Kasumi-1 (cell line): ENCODE measurements at places on chromosomes 6 and 20.

GRCh38 chr20:63829945-63830835 lies 874 bp downstream of the ZBTB46 start:
- no peak for DNase-seq

- peak; percentile 88 for DNase-seq
Observed at GRCh38 chr20:20331817-20332216, 36.1 kb upstream of the INSM1 start.

GRCh38 chr6:119330520-119331113 lies 18.9 kb downstream of the MAN1A1 start:
- DNase-seq: no peak

- DNase-seq: no peak
Observed at GRCh38 chr6:15387118-15387517, 141.2 kb downstream of the JARID2 start.

- DNase-seq: no peak
Observed at GRCh38 chr6:88663801-88664200, 299.6 kb downstream of the RNGTT start.

DNA sequence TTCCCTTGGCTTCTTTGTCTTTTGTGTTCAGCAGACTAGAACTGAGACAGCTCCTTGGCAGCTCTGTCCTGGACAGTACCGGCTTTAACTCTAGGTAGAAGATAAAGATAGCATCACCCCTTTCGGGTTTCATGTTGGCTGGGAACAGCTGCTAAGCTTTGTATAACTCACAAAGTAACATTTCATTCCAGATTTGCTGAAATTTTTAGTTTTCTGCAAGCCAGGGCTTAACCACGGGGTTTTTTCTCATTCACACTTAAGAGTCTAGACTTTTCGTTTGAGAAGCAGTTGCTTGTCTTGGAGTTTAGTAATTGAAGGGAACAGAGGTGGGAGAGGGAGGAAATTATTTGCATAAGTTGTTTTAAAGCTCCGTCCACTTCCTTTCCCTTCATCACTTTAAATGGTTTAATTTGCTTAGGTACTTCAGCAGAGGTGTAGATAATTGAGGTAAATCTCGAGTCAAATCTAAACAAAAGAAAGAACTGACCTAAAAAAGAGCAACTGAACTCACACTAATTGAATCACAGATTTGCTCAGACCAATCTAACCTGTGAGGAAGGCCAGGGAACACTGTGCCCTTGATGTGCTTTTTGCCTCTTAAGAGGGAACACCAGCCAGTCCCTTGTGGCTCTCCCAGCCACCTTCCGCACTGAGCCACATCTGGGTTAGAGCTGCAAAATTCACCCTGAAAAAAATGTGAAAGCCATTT lies 48.3 kb downstream of the RREB1 start:
- DNase-seq: no peak

GRCh38 chr6:153957394-153957793 lies 81.6 kb upstream of the OPRM1 start:
- no peak for DNase-seq

DNA sequence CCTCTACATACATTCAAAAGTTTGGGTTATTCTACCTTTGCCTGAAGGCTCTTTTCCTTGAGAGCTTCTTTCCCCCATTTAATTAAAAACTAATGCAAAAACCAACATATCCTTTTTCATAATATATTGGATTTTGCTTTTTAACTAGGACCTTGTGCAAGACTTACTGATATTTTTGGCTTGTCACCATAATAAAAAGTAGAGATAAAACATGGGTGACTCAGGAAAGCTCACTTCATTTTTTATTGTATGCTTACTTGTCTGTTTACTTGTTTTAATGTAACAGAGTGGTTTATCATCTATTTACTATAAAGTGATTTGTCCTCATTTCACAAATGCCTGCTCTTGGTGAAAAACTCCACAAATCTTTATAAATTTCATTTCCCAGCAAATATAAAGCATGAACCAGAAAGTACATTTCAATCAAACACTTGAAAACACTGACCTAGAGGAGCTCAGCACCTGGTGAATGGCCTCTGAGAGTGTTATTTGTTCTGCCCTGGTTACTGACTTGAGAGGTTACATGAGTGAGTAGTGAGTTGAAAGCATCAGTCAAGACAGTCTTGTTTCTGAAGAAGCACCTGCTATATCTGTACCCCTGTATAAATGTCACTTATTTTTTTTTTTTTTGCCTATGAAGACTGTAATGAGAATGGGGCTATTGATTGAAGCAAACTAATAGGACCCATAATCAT lies 20.8 kb downstream of the ADGRG6 start:
- DNase-seq: no peak

GRCh38 chr20:14434384-14435136 lies 97.1 kb upstream of the FLRT3 start:
- DNase-seq: no peak

DNA sequence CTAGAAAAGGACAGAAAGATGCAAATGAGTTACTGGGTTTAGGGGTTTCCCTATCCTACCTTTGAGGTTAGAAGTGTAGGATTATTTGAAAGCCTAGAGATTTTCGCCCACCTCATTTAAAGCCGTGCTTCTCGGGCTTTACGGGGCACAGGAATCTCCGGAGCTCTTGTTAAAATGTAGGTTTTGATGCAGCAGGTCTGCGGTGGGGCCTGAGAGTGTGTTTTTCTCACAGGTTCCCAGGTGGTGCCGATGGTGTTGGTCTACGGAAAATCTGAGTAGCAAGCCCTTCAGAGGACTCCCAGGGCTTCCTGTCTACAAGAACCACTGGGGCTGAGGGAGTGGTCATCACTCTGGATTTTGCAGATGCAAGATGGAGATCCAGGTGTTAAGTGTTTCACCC lies 47.5 kb downstream of the TRAM2 start:
- DNase-seq: no peak

DNA sequence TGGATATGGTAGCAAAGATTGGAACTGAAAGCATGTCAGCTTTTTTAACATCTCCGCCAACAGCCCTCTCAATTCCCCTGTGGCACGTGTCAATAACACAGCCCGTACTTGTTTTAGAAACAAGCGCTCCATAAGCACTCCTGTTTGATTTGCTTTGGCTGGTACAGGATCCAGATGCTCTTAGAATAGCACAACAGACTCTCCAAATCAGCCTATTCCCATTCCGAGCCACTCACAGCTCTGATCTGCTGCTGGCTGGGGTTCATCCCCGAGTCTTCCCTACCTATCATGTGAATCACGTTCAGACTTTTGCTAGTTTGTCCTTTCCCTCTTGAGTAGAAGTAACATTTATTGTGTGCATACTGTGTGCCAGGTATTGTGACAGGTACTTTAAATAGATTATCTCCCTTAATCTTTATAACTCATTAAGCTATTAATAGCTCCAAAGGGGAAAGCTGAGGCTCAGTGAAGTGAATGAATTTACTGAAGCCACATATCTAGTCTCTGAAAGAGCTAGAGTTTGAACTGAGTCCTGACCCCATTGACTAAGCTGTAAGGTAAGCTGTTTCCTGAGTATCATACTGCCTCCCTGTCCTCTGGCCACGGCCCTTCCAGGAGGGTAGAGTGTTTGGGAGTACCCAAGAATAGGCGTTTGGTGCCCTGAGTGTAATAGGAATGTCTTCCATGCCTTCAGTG lies 46.7 kb downstream of the RALY start:
- no peak for DNase-seq

- DNase-seq: no peak
Observed at GRCh38 chr6:161549977-161550655, 276.3 kb upstream of the AGPAT4 start.

DNA sequence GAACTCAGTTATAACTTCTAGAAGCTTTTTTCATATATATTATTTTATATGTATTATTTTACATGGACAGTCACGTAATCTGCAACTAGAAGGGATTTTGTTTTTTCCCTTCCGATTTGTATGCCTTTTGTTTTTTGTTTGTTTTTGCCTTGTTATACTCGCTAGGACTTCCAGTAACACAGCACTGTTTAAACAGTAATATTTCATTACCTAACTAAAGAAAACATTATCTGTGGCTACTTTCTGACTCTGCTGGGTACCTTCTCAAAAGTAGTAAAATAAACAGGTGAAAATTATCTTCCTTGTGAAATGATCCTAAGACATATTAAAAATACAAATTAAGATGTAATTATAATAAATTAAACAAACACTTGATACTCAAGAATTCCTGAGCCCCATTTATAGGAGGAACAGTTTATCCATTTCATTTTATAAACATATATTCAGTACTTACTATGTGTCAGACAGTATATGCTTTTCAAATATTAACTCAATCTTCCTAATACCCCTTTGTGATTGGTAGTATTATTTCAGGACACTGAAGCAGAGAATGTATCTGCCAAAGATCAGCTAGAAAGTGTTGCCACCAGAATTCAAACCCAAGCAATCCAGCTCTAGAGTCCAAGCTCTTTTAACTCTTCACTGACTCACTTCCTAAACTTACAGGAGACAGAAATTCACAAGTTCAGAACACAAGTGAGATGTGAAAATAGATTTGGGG lies 65.3 kb downstream of the MAP3K5 start:
- no peak for DNase-seq

DNA sequence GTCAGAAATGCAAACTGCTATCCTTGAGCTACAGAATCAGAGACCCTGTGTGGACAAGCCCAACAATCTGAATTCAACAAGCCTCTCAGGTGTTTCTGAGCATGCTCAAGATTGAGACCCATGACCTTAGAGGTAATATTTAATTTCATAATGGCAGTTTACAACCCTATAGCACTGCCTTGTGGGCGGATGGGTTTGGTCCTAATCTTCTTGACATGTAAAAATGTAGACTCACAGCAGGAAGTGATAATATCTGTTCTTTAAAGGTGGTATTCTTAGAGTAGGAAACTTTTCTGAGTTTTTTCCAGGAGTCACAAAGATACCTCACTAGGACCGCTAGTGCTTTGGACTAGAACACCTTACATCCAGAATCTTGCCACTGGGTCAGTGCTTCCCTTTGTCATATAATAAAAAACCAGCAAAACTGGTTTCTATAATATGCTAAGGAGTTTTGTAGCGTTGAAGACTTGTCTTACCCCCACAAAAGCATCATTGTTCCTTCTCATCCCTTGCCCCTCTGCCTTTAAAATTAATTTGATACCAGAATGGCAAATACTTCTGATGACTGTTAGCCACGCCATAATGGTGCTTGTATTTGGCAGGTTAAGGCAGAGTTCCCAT lies 52.6 kb downstream of the E2F3 start:
- no peak for DNase-seq

GRCh38 chr20:58677079-58677604 lies 15.5 kb upstream of the NPEPL1 start:
- DNase-seq: no peak

DNA sequence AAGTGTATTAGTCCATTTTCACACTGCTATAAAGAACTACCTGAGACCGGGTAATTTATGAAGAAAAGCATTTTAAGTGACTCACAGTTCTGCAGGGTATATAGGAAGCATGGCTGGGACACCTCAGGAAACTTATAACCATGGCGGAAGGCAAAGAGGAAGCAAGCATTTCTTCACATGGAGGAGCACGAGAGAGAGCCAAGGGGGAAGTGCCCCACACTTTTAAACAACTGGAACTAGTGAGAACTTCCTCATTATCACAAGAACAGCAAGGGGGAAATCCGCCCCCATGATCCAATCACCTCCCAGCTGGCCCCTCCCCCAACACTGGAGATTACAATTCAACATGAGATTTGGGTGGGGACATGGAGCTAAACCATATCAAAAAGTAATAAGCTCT lies 28.3 kb upstream of the B3GAT2 start:
- peak; percentile 89 for DNase-seq

DNA sequence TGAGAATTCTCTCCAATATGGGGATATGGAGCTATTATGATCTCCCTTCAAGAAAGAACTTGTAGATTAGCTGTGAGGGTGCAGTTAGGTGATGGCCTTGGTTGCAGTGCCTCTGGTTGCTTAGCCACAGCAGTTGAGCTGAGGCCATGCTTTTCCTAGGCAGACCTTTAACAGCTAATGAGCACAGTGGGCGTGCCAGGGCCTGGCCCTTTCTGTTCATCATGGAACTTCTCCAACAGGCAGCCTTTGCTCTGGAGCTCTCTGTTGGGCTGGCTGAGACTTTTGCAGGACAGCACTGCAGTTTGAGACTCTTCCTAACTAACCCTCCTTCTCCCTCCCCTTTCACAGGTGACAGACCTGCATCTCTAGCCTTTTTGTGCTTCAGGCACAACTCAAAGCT lies 39.7 kb upstream of the TMEM170B start:
- no peak for DNase-seq

DNA sequence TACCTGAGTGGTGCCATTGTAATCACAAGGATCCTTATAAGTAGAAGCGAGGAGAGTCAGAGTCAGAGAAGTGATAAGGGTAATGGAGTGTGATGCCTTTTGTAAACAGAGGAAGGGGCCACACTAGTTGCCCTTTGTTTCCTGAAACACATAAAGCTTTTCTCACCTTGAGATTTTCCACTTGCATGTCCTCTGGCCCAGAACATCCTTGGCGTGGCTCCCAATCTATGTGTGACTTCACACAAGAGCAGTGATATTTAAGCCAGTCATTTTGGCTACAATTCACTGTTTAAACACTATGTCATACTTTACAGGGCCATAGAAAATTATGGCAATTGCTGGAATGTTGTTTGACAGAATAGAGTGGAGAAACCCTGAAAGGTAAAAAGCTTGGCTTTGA lies 121.2 kb upstream of the BTN3A2 start:
- DNase-seq: no peak

GRCh38 chr20:49990271-49990720 lies 7.5 kb downstream of the SNAI1 start:
- no peak for DNase-seq

DNA sequence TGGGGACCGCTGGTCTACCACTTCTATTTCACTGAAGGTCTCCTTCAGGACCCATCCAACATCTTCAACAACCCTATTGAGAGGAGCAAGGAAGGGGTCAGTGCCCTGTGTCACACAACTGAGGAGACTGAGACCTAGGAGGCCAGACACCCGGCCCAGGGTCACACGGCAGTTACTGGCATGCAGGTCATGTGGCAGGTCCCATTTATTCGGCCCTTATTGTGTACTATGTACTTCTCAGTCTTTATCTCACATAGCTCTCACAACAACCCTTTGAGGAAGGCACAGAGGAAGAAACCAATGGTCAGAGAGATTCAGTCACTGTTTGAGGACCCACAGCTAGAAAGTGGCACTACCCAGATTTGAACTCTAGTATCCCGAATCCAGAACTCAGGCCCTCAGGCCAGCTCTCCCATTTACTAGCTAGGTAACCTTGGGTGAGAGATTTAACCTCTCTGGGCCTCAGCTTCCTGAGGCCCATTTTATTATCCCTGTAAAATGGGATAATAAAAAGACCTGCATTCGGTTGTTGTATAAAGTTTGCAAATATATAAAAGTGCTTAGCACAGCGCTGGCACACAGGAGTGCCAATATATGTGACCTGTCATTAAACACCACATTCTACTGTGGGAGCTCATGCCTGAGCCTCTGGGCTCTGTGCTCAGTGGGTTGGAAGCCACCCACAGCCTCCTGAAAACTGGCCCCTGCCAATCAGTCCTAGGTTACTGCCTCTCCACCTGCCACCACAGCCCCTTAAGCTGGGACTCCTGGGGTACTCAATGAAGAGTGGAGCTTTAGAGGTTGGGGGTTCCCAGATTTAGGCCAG lies 15.8 kb downstream of the TFEB start:
- no peak for DNase-seq

- DNase-seq: no peak
Observed at GRCh38 chr6:113464960-113465359, 392.2 kb upstream of the MARCKS start.
